Muscle of leg (tissue), 16 donors: ENCODE measurements at places on chromosomes 4 and X. TPM values are rescaled to one million over a fixed set of nuclear protein-coding genes. Genes with fewer than 3 reads are reported as not detected.

- DNase-seq, result no peak
- H3K4me1 ChIP-seq, result peaks cover 3% of the 10 kb centered on the region
- no peak overlapping the region for H3K27ac ChIP-seq
- H3K4me3 ChIP-seq, result no peak overlapping the region
These were observed 19.9 kb upstream of the PJA1 start for GRCh38 chrX:69185141-69185540.

DNA sequence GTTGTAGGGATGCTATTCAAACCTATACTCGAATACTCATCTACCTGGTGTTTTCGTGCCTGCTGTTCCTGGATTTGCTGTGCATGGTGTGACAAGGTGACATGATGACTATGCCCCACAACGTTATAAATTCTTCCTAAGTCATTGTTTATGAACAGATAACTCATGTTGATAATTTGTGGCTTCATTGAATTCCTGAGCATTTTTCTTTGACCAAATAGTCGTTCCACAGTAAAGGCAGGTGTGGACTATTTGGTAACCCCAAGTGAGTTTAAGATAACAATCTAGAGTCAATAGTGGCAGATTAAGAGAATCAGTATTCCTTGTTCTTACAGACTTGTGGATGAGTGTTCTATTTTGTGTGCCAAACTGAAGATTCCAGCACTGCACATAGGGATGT, 59.9 kb downstream of the SNX25 start:
- H3K27ac ChIP-seq, result no peak overlapping the region
- H3K4me1 ChIP-seq, result no peaks in the 10 kb centered on the region
- H3K4me3 ChIP-seq, result no peak overlapping the region
- H3K36me3 ChIP-seq, result peaks cover 3% of the 10 kb centered on the region

BEND4 gene
- 0.04 TPM for total RNA-seq

TLR10 gene
- 0.27 TPM for total RNA-seq

CLNK gene
- 0.04 TPM for total RNA-seq
